ENCODE measurements at places on chromosomes 2 and 18.

GRCh38 chr2:95670167-95670566, 78.4 kb downstream of the TRIM43 start:
- no peak for DNase-seq

- no peak for DNase-seq
Measured at GRCh38 chr18:46051731-46052461, 20.2 kb downstream of the PSTPIP2 start.

GRCh38 chr2:206282746-206283145, 8.3 kb downstream of the ZDBF2 start:
- DNase-seq, result no peak

DNA sequence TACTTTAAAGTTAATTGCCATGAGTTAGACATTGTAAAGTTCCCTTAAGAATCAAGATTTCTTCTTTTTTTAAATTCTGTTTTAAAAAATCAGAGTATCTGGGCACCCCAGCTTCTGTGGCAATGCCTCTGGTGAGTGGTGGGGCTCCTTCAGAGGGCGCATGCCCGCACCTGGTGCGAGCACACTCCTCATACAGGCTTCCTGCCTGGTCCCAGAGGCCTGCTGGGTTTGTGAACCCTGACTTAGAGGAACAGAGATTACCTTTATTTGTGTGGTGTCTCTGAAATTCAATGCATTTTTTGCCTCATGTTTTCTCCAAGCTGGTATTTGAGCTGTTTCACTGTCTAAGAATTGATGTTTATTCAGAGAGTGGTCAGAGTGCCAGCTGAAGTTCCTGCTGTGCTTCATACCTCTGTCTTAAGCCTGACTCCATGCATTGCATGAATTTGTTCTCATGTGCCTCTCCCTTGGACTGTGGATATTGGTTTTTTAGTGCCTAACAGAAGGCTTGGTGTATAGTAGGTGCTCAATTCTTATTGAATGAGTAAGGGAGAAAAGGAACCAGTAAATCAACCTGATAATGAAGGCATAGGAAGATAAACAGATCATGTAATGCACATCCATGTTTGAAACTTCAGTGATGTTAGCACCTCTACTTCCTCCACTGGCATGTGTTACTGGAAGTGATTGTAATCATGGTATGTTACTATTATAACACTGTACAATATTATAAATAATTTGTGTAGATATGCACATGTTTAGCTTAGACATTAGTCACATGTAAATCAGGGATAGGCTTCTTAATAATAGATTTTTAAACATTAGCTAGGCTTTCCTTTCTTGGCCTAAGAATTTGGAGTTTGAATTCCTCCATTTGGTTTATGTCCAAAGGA, 29.0 kb downstream of the PHLPP1 start:
- DNase-seq, result no peak

- no peak for DNase-seq
Measured at GRCh38 chr18:5543773-5544389, at the start of gene EPB41L3. EPB41L3 (minus strand) TSS chr18:5543997; CDS start chr18:5489183, 54,814 bp downstream.

GRCh38 chr2:106095478-106096298, 98.4 kb downstream of the UXS1 start:
- DNase-seq, result peak; percentile 58

- DNase-seq, result no peak
Measured at GRCh38 chr2:70708376-70709199, 59.4 kb downstream of the ADD2 start.
